Breast epithelium (tissue), 4 donors: ENCODE measurements at places on chromosomes 5 and 9. TPM values are rescaled to one million over a fixed set of nuclear protein-coding genes. Genes with fewer than 3 reads are reported as not detected.

Gene INSL6
- not detected for total RNA-seq

Gene PCDHB11
- 2.3 TPM for total RNA-seq

DNA sequence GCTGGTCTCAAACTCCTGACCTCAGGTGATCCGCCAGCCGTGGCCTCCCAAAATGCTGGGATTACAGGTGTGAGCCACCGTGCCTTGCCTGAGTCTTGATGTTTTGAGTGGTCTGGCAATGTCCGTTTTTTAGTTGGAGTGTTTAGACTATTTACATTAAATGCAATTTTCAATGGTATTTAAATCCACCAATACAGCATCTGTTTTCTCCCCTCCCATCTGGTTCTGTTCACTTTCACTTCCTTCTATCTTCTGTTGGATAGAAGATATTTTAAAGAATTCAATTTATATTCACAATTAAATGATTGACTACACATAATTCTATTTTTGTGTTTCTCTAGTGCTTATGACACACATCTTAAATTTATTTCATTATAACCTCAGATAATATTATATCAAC, 26.0 kb upstream of the PCAT7 start:
- H3K4me1 ChIP-seq, result no peaks in the 10 kb centered on the region
- H3K4me3 ChIP-seq, result no peak overlapping the region
- no peak for DNase-seq
- H3K27ac ChIP-seq, result no peak overlapping the region

Gene CD180
- total RNA-seq, result 0.98 TPM

GRCh38 chr9:112299514-112299913, 33.9 kb downstream of the PTBP3 start:
- H3K4me1 ChIP-seq, result no peaks in the 10 kb centered on the region
- H3K4me3 ChIP-seq, result no peak overlapping the region
- DNase-seq, result no peak
- H3K27me3 ChIP-seq, result no peaks in the 10 kb centered on the region
- H3K36me3 ChIP-seq, result no peaks in the 10 kb centered on the region

Gene CCL21
- total RNA-seq, result 12.0 TPM

GRCh38 chr5:75045071-75045470, 7.3 kb downstream of the GCNT4 start:
- no peak for DNase-seq
- no peaks in the 10 kb centered on the region for H3K36me3 ChIP-seq
- no peaks in the 10 kb centered on the region for H3K4me1 ChIP-seq
- H3K27ac ChIP-seq, result no peak overlapping the region
- no peaks in the 10 kb centered on the region for H3K27me3 ChIP-seq

DNA sequence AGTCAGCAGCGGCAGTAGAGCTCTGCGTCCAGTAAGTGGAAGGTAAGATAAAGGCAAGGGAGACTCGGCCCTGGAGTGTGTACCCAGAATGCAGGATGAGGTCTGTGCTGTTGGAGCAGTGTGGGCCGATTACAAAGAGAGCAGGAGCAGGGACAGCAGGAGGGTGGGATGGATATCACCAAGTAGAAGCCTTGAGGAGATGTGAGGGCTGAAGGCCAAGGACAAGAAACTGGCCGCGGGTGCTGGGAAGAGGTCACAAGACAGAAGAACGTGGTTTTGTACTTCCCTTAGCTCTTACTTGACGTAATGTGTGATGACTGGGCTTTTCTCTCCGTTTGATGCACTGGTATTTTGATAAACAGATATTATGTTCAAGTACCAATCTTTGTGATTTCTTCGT, 43.7 kb downstream of the OR2V1 start:
- no peak for DNase-seq
- no peaks in the 10 kb centered on the region for H3K4me1 ChIP-seq
- H3K27me3 ChIP-seq, result no peaks in the 10 kb centered on the region
- no peaks in the 10 kb centered on the region for H3K36me3 ChIP-seq
- no peak overlapping the region for H3K27ac ChIP-seq

DNA sequence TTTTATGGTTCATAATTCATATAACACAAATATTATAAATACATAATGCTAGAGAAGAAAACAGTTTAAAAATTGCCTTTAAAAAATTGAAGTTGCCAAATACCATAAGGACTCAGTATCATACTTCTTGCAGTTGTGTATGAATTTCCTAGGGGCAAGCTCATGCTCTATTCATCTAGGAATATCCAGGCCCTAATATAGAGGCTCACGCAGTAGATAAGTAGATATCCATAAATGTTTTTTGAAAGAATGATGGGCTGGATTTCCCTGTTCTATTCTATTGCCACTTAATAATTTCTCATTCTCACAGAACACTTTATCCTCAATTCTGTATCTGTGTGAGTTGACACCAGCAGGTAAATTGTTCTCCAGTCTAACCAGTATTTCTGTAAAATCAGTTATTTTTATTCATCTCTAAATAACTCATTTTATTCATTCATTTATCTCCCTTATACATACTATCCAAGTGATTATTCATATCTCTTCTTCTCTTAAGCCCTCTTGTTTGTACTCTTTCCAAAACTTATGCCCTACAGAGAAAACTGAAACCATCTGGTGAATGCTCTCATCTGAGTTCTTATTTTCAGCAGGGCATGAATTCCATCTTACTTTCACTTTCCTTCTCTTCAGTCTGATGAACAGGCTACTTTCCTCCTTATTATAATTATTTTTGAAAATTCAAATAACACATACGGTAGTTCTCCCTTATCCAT, 97.1 kb downstream of the SLC44A1 start:
- H3K4me1 ChIP-seq, result no peaks in the 10 kb centered on the region
- no peak overlapping the region for H3K27ac ChIP-seq
- H3K36me3 ChIP-seq, result no peaks in the 10 kb centered on the region
- no peak overlapping the region for H3K4me3 ChIP-seq

DNA sequence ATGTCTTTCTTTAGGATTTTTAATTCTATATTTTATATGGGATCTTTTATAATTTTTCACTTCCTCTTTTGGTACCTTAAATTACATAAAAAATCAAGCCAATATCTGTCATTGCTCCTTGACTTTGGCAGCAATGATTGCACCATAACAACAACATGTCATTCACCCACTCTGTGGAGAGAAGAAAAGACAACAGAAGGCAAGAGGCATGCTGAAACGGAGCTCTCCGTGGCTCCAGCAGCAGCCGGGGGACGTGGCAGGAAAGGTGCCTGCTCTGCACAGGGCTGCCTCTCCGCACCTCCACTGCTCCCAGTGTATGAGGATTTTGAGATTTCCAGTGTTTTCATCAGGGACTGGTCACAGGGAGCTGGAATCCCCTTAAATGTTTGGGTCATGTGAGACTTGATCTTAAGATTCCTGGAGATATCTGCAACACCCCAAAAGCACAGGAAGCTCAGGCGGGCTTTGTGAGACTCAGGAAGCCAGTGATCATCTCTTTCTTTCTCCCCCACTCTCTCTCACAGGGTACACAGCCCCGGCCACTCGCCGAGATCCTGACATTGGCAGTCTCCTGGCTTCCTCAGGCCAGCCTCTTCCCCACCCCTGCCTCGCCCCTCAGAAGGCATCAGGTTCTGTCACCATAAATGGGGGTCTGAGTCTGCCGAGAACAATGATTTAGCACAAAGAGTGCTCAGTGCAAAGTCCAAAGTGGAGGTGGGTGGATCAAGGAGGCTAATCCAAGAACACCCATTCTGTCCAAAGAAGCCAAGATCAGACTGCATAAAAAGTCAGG, 74.6 kb downstream of the ACTL7B start:
- DNase-seq, result no peak
- no peaks in the 10 kb centered on the region for H3K36me3 ChIP-seq
- H3K4me3 ChIP-seq, result peak overlapping the region; percentile 22
- H3K27me3 ChIP-seq, result no peaks in the 10 kb centered on the region
- H3K4me1 ChIP-seq, result no peaks in the 10 kb centered on the region

DNA sequence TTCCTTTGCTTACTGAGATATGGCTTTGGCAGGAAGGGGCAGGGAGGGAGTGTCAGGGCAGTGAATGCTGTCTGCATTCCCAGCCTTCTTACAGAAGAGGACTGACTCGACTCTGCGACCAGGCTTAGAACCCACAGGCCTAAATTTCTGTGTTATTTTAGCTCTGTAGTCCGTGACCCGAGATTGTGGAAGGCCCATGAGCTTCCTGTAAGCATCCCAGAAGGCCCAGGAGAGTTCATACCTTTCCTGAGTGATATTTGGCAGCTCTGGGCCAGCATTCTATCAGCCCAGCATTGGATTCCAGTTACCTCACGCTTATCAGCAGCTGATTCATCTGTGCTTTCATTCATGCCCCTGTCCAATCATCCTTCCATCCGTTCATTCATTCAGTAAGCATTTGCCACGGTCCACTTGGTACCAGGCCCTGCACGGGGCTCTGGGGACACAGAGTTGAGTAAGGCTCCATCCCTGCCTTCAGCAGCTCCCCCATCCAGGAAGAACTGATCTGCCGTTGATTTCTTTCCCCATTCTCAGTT, 28.2 kb upstream of the RPL26L1 start:
- no peaks in the 10 kb centered on the region for H3K36me3 ChIP-seq
- no peak overlapping the region for H3K4me3 ChIP-seq
- no peak for DNase-seq
- peaks cover 3% of the 10 kb centered on the region for H3K4me1 ChIP-seq
- H3K27ac ChIP-seq, result peak overlapping the region; percentile 36
- no peaks in the 10 kb centered on the region for H3K27me3 ChIP-seq

Gene ALDH1A1
- total RNA-seq, result 67.2 TPM

GRCh38 chr5:52895075-52895474, 94.1 kb upstream of the ITGA2 start:
- H3K36me3 ChIP-seq, result no peaks in the 10 kb centered on the region
- no peak overlapping the region for H3K4me3 ChIP-seq
- no peaks in the 10 kb centered on the region for H3K4me1 ChIP-seq
- no peaks in the 10 kb centered on the region for H3K27me3 ChIP-seq
- DNase-seq, result no peak

GRCh38 chr5:97455996-97456395, 272.9 kb upstream of the RIOK2 start:
- DNase-seq, result no peak
- H3K27ac ChIP-seq, result no peak overlapping the region
- H3K4me1 ChIP-seq, result no peaks in the 10 kb centered on the region
- no peaks in the 10 kb centered on the region for H3K27me3 ChIP-seq
- no peak overlapping the region for H3K4me3 ChIP-seq

Gene EDIL3
- 4.6 TPM for total RNA-seq

Gene SPINK13
- not detected for total RNA-seq

- no peak within 1 kb of the TSS for H3K27ac ChIP-seq
- H3K4me3 ChIP-seq, result peak within 1 kb of the TSS; percentile 57
- H3K4me1 ChIP-seq, result no peaks in the 10 kb centered on the region
- DNase-seq, result peak; percentile 46
- no peaks in the 10 kb centered on the region for H3K36me3 ChIP-seq
Measured at GRCh38 chr5:178590141-178590923, at the start of gene COL23A1. COL23A1 (minus strand) TSS chr5:178590393.

GRCh38 chr5:141757402-141757801, 75.4 kb upstream of the ARAP3 start:
- H3K36me3 ChIP-seq, result no peaks in the 10 kb centered on the region
- peaks cover 3% of the 10 kb centered on the region for H3K27me3 ChIP-seq
- H3K27ac ChIP-seq, result no peak overlapping the region

Gene REEP2
- total RNA-seq, result 2.7 TPM

DNA sequence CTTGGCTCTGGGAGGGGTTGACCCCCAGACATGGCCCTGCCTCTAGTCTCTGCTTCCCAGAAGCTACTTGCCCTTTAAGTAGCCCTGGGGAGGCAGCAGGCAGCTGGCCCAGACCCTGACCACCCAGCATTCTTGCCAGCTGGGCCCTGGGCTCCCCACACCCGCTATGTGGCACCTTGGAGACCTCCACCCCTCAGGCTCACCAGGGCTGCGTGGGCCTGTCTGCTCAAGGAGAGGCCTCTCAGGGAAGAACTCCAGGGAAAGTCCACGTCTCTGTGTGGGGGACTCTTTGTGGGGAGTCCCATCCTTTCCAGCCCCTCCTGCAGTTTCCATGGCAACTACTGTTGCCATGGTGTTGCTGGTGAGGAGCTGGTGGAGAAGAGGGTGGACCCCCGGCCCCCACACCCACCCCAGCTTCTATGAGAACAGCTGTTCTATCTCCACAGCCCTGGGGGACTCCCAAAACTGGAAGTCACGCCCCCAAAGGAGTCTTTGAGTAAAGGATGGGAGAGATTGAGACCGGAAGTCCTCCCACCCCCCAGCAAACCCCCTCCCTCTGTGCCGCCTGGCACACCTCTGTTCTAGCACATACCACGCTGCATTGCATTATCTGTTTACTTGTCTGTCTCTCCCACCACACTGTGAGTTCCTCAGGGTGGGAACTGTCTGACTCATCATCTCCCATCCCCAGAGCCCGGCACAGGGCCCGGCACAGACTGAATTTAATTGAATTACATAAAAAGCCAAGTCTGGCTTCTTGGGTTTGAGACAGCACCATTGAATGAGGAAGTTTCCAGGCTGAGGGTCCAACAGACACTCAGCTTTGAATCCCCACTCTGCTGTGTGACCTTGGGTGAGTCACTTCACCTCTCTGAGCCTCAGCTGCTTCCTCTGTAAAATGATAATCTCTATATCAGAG, 12.6 kb downstream of the DNM1 start:
- H3K4me1 ChIP-seq, result no peaks in the 10 kb centered on the region
- no peak for DNase-seq
- no peak overlapping the region for H3K4me3 ChIP-seq
- H3K27me3 ChIP-seq, result no peaks in the 10 kb centered on the region

Gene CCL28
- total RNA-seq, result 53.4 TPM

Gene ZNF618
- total RNA-seq, result 11.8 TPM

Gene AQP7
- total RNA-seq, result 38.3 TPM

DNA sequence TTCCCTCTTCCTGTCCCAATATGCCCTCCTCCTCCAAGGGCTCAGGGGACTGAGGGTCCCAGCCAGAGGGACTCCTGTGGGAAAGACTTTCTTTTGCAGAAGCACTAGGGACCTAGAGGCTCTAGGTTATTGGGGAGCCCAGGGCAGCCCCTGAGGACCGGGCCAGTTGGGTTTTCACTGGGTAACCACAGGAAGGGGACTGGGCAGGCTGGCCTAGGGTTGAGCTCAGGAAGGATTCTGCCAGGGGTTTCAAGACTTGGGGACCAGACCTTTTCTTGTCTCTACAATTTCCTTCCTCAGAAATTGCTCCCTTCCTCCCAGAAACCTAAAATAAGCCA, 24.4 kb upstream of the HMCN2 start:
- no peak overlapping the region for H3K4me3 ChIP-seq
- H3K27ac ChIP-seq, result no peak overlapping the region
- H3K4me1 ChIP-seq, result no peaks in the 10 kb centered on the region
- no peak for DNase-seq
- H3K36me3 ChIP-seq, result no peaks in the 10 kb centered on the region

Gene MVB12B
- total RNA-seq, result 9.9 TPM

Gene PTGR1
- total RNA-seq, result 68.2 TPM
